ENCODE measurements at places on chromosomes 2 and 18. TPM values are rescaled to one million over a fixed set of nuclear protein-coding genes. Genes with fewer than 3 reads are reported as not detected.

DNA sequence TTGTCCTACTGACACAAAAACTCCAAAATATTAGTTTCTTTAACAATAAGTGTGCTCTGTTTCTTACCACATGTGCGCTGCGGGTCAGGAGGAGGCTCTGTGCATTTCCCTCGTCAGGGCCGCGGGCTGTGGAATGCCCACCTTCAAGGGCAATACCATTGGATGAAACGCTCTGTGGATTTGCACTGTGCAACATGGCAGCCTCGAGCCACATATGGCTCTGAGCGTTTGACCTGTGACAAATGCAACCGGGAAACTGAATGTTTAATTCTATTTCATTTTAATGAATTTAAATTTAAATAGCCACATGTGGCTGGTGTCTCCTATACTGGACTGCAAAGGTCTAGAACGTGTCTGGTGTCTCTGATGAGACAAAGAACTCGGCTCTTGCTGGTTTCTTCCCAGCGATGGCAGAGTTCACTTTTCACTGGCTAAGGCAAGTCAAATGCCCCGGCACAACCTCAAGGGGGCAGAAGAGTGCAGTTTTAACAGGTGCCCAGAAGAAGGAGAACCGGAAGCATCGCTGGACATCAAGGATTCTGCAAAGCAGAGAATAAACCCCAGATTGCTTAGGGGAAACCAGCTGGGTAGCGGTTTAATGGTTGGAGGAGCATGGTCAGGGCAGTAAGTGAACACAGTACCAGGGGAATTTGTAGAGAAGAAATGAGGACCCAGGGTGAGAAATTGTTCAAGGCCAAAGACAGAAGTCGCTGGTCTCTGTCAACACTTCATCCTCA is 37.0 kb upstream of the TMEM18 start:
- no peak overlapping the region for H3K27ac ChIP-seq
- no peaks in the 10 kb centered on the region for H3K4me1 ChIP-seq
- no peaks in the 10 kb centered on the region for H3K27me3 ChIP-seq
- H3K4me3 ChIP-seq = no peak overlapping the region
- no peaks in the 10 kb centered on the region for H3K36me3 ChIP-seq

DNA sequence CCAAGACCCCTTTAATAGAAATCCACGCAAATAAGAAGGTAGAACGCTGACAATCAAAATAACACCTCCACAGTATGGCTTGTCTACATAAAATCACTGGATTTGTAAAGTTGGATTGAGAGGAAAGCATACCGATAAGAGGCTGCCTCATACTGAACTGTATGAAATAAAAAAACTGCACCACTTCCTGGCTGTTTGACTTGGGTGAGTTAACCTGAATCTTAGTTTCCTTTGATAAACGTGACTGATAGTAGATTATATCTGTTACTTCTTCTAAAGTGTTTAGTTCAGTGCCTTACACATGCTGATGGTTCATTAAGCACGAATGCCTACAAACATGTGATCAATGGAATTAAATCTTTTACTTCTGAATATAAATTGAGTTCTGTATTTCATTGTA is 140.4 kb upstream of the RNF152 start:
- H3K27ac ChIP-seq = no peak overlapping the region
- H3K27me3 ChIP-seq = no peaks in the 10 kb centered on the region
- H3K4me1 ChIP-seq = no peaks in the 10 kb centered on the region

- H3K27me3 ChIP-seq = no peaks in the 10 kb centered on the region
- H3K4me1 ChIP-seq = no peaks in the 10 kb centered on the region
- H3K4me3 ChIP-seq = no peak overlapping the region
- H3K27ac ChIP-seq = no peak overlapping the region
- peaks cover 4% of the 10 kb centered on the region for H3K36me3 ChIP-seq
- no peak for DNase-seq
These were observed 93.0 kb downstream of the CTIF start for GRCh38 chr18:48631851-48632250.

- H3K27me3 ChIP-seq = no peaks in the 10 kb centered on the region
- no peak overlapping the region for H3K4me3 ChIP-seq
- H3K27ac ChIP-seq = no peak overlapping the region
- H3K36me3 ChIP-seq = peaks cover 7% of the 10 kb centered on the region
These were observed 88.5 kb downstream of the PTRHD1 start for GRCh38 chr2:24704692-24705091.

Gene EML4
- polyA plus RNA-seq = 9.6 TPM

Gene IL36G
- polyA plus RNA-seq = not detected

Gene SPATA3
- polyA plus RNA-seq = not detected
